ENCODE measurements at places on chromosomes 4 and X. TPM values are rescaled to one million over a fixed set of nuclear protein-coding genes. Genes with fewer than 3 reads are reported as not detected.

PPP2R3B gene
- total RNA-seq, result 15.7 TPM

CXCL11 gene
- total RNA-seq, result 0.66 TPM

PDLIM3 gene
- total RNA-seq, result 17.1 TPM

NUP62CL gene
- total RNA-seq, result not detected

ZNF732 gene
- 0.18 TPM for total RNA-seq

LIMCH1 gene
- total RNA-seq, result 17.9 TPM

CT83 gene
- total RNA-seq, result not detected

Measured in endothelial cell of coronary artery (primary cell).